ENCODE measurements at places on chromosomes 2 and 18. TPM values are rescaled to one million over a fixed set of nuclear protein-coding genes. Genes with fewer than 3 reads are reported as not detected.

- no peak overlapping the region for H3K4me3 ChIP-seq
- H3K36me3 ChIP-seq: no peaks in the 10 kb centered on the region
- H3K27me3 ChIP-seq: no peaks in the 10 kb centered on the region
- H3K4me1 ChIP-seq: no peaks in the 10 kb centered on the region
Measured at GRCh38 chr18:1751249-1751648, 820.1 kb downstream of the METTL4 start.

ZNF514 gene
- 12.1 TPM for total RNA-seq

- H3K4me3 ChIP-seq: no peak overlapping the region
- H3K36me3 ChIP-seq: no peaks in the 10 kb centered on the region
- no peaks in the 10 kb centered on the region for H3K4me1 ChIP-seq
- no peaks in the 10 kb centered on the region for H3K27me3 ChIP-seq
Measured at GRCh38 chr2:139369423-139370409, 589.5 kb upstream of the NXPH2 start.

DNA sequence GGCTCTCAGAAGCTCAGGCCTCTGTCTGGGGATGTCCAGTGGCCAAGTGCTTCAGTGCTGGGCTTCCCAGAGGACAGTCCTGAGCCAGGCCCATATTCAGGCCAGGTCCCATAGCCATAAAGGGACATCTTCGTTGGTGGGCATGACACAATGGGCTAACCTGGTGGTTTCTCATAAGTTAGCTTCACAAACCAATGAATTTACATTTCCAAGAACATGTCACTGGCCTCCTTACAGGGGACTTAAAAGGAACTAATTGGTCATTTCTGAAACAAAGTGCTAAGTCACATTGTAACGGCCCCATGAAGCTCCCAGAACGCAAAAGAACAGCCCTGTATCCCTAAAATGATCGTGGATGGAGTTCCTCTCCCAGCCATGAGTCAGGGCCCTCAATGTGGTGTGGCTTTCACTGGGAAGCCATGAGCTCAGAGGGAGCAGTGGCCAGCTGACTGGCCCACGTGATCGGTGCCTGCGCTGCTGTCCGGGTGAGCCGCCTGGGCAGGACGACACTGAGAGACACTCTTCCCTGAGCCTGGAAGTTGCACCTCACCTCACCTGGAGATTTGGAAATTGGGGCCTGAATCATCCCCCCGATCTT, 163.7 kb upstream of the APCDD1 start:
- DNase-seq: no peak
- no peaks in the 10 kb centered on the region for H3K36me3 ChIP-seq
- H3K27ac ChIP-seq: peak overlapping the region; percentile 14
- H3K4me3 ChIP-seq: no peak overlapping the region

- no peak for DNase-seq
- H3K4me1 ChIP-seq: peaks cover 12% of the 10 kb centered on the region
- H3K27ac ChIP-seq: no peak overlapping the region
- no peaks in the 10 kb centered on the region for H3K27me3 ChIP-seq
- no peaks in the 10 kb centered on the region for H3K36me3 ChIP-seq
- H3K4me3 ChIP-seq: no peak overlapping the region
Measured at GRCh38 chr2:186422226-186422625, 63.8 kb upstream of the ZC3H15 start.

- no peak overlapping the region for H3K27ac ChIP-seq
- H3K4me3 ChIP-seq: no peak overlapping the region
- no peaks in the 10 kb centered on the region for H3K36me3 ChIP-seq
- DNase-seq: no peak
Measured at GRCh38 chr2:12116228-12116750, 369.9 kb downstream of the LPIN1 start.

GRCh38 chr2:98771721-98772524, 41.0 kb upstream of the MGAT4A start:
- no peak overlapping the region for H3K27ac ChIP-seq
- no peaks in the 10 kb centered on the region for H3K27me3 ChIP-seq
- peak overlapping the region; percentile 12 for H3K4me3 ChIP-seq
- H3K4me1 ChIP-seq: peaks cover 10% of the 10 kb centered on the region

MC2R gene
- not detected for total RNA-seq

CFAP65 gene
- total RNA-seq: not detected

HOXD13 gene
- total RNA-seq: not detected

DNA sequence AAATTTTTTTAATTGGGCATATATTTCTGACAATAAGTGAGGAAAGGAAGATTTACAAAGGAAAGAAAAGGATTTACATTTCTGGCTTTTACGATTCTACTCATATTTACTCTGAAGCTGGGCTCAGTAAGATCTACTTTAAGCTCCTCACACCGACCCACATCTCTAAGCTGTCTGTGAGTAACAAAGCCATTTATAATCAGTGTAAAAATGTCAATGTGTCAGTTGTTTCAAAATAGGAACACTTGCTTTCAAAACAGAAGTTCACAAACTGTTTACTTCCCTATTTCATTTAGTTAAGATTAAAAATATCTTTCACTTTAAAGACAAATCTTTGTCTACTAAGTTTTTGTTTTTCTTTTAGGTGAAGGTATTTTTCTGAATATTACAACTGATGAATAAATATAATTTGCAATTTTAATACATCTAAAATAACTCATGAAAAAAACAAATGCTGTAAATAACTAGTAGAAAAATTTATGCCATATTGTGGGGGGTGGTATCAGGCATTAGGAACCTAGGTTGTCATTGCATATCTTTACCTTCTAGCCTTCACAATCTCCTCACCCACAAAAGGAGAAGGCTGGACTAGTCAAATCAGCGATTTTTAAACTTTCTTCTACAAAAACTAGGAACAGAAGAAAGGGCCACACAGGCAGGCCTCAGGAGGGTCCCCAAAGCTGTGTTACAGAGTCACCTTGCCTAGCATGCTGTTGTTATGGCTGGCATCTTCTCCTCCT, 64.5 kb downstream of the TMEM131 start:
- H3K27ac ChIP-seq: no peak overlapping the region
- H3K27me3 ChIP-seq: no peaks in the 10 kb centered on the region
- no peak for DNase-seq
- H3K36me3 ChIP-seq: no peaks in the 10 kb centered on the region
